ENCODE measurements at places on chromosomes 11 and 22. TPM values are rescaled to one million over a fixed set of nuclear protein-coding genes. Genes with fewer than 3 reads are reported as not detected.

Gene POTEH
- total RNA-seq = not detected

Gene C22orf31
- not detected for total RNA-seq

Gene SCGB1D2
- 0.85 TPM for total RNA-seq

Gene LMNTD2
- total RNA-seq = 21.8 TPM

Gene DRAP1
- total RNA-seq = 581 TPM

DNA sequence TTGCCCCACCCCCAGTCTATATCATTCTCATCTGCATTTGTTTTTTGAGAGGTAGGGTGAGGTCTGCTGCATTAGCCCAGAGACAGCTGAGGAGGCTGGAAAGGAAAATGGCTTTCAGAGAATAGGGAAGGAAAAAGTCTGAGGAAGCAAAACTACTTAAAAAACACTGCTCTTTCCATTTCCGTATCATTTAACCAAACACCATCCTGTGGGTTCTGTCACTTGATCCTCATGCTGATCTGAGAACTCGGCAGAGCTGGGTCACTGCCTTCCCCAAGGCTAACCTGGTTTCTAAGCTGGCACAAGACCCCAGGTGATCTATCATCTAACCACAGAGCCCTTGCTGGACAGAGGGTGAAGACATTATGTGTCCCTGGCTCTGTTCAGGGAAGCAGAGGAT lies 1.2 kb downstream of the FOLR2 start:
- H3K4me1 ChIP-seq = peaks cover 11% of the 10 kb centered on the region
- no peak overlapping the region for H3K4me3 ChIP-seq
- peaks cover 7% of the 10 kb centered on the region for H3K27me3 ChIP-seq
- H3K36me3 ChIP-seq = no peaks in the 10 kb centered on the region
- H3K27ac ChIP-seq = no peak overlapping the region

DNA sequence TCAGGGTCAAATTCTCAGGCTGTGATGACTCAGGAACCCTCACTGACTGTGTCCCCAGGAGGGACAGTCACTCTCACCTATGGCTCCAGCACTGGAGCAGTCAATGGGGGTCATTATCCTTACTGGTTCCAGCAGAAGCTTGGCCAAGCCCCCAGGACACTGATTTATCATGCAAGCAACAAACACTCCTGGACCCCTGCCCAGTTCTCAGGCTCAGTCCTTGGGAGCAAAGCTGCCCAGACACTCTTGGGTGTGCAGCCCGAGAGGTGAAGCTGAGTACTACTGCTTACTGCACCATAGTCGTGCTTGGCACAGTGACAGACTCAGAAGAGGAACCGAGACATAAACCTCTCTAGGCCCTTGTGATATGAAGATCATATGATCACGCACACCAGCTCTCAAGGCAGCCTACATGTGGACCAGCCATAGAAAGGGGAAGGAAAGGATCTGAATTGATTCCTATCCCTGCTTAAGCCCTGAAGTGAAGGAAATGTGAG lies 58.2 kb downstream of the ZNF280B start:
- no peak for DNase-seq
- H3K4me1 ChIP-seq = no peaks in the 10 kb centered on the region
- H3K27me3 ChIP-seq = no peaks in the 10 kb centered on the region
- H3K27ac ChIP-seq = no peak overlapping the region

GRCh38 chr22:46515208-46516111 lies 22.0 kb downstream of the CELSR1 start:
- H3K27me3 ChIP-seq = no peaks in the 10 kb centered on the region
- H3K4me3 ChIP-seq = no peak overlapping the region
- H3K27ac ChIP-seq = no peak overlapping the region
- no peaks in the 10 kb centered on the region for H3K4me1 ChIP-seq

DNA sequence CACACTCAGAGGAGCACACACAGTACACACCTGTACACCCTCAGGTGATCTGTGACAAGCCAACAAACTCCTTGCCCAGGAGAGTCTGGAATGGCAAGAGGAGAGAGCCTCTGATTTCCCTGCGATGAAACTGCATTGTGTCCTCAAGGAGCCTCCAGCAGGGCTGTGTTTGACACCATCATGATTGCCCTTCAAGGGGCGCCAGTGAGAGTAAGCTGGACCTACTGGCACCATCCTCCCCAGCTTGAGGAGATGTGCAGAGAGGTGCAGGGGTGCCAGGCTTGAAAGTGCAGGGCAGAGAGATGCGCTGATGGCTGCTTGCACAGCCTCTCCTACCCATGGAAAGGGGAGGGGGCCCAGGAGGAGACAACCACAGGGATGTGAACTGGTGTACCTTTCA lies 188.8 kb upstream of the CADM1 start:
- H3K4me3 ChIP-seq = no peak overlapping the region
- no peak for DNase-seq
- H3K27ac ChIP-seq = no peak overlapping the region
- H3K27me3 ChIP-seq = no peaks in the 10 kb centered on the region

DNA sequence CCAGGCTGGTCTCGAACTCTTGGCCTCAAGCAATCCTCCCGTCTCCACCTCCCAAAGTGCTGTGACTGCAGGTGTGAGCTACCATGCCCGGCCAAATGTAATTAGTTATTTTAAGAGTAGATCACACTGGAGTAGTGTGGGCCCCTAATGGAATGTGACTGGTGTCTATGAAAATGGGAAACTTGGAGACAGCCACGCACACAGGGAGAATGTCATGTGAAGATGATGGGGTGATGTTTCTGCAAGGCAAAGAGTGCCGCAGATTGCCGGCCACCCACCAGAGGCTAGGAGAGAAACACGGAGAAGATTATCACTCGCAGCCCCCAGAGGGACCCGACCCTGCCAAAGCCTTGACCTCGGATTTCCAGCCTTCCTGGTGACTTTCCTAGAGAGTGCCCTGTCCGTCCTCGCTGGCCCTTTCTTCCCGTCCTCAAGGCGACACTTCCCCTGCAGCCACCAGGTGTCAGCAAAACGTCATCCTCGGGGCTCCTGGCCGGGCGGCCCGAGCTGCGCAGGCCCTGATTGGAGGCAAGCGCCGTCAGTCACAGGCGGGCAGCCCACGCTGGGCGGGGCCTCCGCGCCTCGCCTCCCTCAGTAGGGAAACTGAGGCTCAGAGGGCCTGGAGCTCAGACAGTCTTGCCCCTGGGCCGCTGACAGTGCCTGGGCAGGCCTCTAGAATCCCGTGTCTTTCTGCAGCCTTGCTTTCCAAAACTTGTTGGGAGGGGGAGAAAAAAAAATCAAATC lies 16.3 kb downstream of the CRYBB2 start:
- H3K4me3 ChIP-seq = peak overlapping the region; percentile 29
- no peaks in the 10 kb centered on the region for H3K36me3 ChIP-seq
- H3K27me3 ChIP-seq = no peaks in the 10 kb centered on the region
- H3K27ac ChIP-seq = no peak overlapping the region
- H3K4me1 ChIP-seq = no peaks in the 10 kb centered on the region
- peak; percentile 32 for DNase-seq

DNA sequence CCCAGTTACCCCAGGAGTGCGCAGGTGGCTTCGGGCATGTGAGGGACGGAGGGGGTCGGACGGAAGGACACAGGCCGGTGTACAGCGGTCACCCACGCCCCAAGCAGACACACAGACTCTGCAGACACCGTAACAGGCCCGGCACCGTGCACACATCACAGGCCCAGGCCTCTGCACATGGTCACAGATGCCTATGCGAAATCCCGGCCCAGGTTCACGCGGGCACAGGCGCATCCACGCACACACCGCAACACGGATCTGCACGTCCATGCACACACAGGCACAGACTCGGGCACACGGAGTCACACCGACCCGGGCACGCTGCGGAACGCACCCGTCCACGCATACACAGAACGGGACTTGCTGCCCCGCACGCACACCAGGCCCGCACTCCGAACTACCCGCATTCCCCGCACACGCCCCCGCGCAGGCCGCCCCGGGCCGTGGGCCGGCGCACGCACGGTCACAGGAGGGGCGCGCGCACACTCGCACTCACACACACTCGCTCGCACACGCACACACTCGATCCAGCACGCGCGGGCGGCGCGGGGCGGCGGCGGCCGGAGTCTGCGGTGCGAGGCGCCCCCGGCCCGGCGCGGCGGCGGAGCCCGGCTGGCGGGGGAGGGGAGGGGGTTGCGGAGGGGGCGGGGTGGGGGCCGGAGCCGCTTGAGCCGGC lies at the start of gene MGAT3:
Gene MGAT3, plus strand, starts transcription at position 491 of the 676 bp plus-strand sequence. CDS start 30,336 bp downstream, outside the sequence.
- H3K36me3 ChIP-seq = no peaks in the 10 kb centered on the region
- no peak within 1 kb of the TSS for H3K4me3 ChIP-seq
- H3K4me1 ChIP-seq = no peaks in the 10 kb centered on the region
- H3K27me3 ChIP-seq = no peaks in the 10 kb centered on the region
- no peak within 1 kb of the TSS for H3K27ac ChIP-seq
- no peak for DNase-seq

GRCh38 chr11:134412203-134413042 lies at the start of gene B3GAT1:
Gene B3GAT1 (minus strand): TSS chr11:134412242. CDS start chr11:134387659, 24,583 bp downstream.
- H3K27ac ChIP-seq = no peak within 1 kb of the TSS
- peak within 1 kb of the TSS; percentile 11 for H3K4me3 ChIP-seq
- no peaks in the 10 kb centered on the region for H3K4me1 ChIP-seq
- no peak for DNase-seq

DNA sequence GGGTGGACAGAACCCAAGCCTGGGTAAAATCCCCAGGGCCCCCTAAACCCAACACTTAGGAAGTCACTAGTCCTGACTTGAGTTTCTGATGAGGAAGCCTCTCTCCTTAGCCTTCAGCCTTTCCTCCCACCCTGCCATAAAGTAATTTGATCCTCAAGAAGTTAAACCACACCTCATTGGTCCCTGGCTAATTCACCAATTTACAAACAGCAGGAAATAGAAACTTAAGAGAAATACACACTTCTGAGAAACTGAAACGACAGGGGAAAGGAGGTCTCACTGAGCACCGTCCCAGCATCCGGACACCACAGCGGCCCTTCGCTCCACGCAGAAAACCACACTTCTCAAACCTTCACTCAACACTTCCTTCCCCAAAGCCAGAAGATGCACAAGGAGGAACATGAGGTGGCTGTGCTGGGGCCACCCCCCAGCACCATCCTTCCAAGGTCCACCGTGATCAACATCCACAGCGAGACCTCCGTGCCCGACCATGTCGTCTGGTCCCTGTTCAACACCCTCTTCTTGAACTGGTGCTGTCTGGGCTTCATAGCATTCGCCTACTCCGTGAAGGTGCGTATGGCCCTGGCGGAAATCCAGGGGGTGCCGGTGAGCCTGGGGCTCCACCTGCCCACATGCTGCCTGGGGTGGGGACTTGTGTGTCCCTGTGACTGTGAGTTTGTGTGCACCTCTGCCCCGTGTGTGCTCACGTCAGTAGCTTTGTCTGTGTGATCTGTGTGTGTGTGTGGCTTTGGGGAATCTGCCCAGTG lies at the start of gene IFITM1:
Gene IFITM1, plus strand, starts transcription at position 254 of the 767 bp plus-strand sequence. Its CDS starts 131 bp downstream, at position 385.
- H3K27ac ChIP-seq = peak within 1 kb of the TSS; percentile 94
- peaks cover 63% of the 10 kb centered on the region for H3K4me1 ChIP-seq
- H3K4me3 ChIP-seq = peak within 1 kb of the TSS; percentile 22
- H3K27me3 ChIP-seq = no peaks in the 10 kb centered on the region
- no peak for DNase-seq

DNA sequence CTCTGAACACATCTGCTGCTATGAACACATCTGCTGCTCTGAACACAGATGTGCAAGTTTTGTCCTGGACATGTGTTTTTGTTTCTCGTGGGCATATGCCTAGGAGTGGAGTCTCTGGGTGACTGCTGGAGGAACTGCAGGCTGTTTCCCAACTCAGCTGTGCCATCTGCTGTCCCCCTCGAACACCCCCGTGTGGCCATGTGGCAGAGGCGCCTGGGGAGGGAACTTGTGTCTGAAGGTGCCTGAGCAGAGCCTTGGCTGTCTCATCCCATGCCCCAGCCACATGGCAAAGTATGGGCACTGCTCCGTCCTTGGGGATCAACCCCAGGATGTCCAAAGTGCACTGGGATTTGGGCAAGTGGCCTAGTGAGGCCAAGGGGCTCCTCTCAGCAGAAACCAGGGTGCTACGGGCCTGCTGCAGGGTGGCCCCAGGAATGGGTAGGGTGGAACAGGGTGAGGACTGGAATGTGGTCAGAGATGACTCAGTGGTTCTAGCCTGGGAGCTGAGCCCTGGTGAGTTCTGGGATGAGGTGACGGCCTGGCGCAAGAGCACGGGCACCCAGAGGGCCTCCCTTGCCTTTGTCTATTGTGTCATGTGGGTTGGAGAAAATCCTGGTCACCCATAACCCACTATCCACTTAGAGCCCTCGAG lies 14.7 kb downstream of the GATD1 start:
- no peaks in the 10 kb centered on the region for H3K27me3 ChIP-seq
- peaks cover 3% of the 10 kb centered on the region for H3K36me3 ChIP-seq
- H3K27ac ChIP-seq = peak overlapping the region; percentile 73
- no peak overlapping the region for H3K4me3 ChIP-seq
- peaks cover 25% of the 10 kb centered on the region for H3K4me1 ChIP-seq

DNA sequence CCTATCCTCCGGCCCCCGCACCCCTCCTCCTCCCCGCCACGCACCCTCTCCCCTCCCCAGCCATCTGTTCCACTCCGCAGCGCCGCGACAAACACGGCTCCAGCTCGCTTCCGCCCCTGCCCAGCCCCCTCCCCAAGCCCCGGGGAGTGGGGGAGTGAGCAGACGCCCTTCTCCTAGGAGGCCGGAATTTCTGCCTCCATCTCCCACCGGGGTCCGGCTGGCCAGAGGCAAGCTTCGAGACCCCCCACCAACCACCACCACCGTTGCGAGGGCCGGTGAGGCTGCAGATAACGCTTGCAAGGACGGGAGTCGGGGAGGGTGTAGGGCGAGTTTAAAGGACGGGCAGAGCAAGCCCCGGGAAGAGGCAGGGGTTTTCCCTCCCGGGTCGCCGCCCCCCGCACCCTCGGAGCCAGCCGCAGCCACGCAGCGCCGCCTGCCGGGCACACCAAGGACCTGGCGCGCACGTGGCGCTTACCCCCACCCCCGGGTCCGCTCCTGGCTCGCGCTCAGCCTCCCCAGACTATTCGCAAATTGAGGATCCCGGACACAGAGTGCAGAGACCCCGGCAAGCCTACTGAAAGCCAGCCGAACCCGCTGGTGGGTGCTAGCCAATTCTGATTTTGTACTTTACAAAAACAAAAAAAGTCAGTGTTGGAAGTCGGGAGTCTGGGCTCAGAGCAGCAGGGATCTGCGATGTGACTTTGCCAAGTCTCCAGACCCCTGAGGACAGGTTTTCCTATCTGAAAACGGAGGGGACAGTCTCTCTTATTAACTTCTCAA lies 22.6 kb downstream of the RTN4RL2 start:
- peaks cover 4% of the 10 kb centered on the region for H3K27me3 ChIP-seq
- H3K27ac ChIP-seq = no peak overlapping the region
- H3K36me3 ChIP-seq = no peaks in the 10 kb centered on the region
- no peaks in the 10 kb centered on the region for H3K4me1 ChIP-seq
- no peak for DNase-seq

DNA sequence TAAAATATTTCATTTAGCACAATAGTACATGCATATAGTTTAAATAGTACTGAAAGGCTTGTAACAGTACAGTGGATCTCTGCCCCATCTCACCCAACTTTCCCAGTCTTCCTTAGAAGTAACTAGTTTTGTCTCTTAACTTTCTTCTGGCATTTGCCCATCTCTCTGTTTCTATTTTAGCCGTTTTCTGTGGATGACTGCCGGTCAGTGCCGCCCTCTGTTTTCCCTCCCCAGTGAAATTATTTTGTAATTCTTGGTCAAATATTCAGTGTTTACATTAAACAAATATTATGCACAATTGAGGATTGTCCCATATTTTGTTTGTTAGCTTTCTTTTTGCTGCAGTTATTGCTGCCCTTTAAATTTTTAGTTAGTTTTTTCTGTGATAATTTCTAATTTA lies 8.3 kb downstream of the PDHX start:
- DNase-seq = no peak
- H3K27me3 ChIP-seq = no peaks in the 10 kb centered on the region
- peaks cover 5% of the 10 kb centered on the region for H3K36me3 ChIP-seq
- H3K4me1 ChIP-seq = peaks cover 72% of the 10 kb centered on the region

- no peaks in the 10 kb centered on the region for H3K27me3 ChIP-seq
- H3K4me1 ChIP-seq = no peaks in the 10 kb centered on the region
Observed at GRCh38 chr22:19358195-19358594, 66.7 kb upstream of the CLTCL1 start.
